ENCODE measurements at places on chromosomes 1 and 21.

- DNase-seq = no peak
These were observed 21.4 kb upstream of the FCRL3 start for GRCh38 chr1:157721985-157722384.

GRCh38 chr1:168742386-168742785, 13.4 kb upstream of the DPT start:
- DNase-seq = no peak

DNA sequence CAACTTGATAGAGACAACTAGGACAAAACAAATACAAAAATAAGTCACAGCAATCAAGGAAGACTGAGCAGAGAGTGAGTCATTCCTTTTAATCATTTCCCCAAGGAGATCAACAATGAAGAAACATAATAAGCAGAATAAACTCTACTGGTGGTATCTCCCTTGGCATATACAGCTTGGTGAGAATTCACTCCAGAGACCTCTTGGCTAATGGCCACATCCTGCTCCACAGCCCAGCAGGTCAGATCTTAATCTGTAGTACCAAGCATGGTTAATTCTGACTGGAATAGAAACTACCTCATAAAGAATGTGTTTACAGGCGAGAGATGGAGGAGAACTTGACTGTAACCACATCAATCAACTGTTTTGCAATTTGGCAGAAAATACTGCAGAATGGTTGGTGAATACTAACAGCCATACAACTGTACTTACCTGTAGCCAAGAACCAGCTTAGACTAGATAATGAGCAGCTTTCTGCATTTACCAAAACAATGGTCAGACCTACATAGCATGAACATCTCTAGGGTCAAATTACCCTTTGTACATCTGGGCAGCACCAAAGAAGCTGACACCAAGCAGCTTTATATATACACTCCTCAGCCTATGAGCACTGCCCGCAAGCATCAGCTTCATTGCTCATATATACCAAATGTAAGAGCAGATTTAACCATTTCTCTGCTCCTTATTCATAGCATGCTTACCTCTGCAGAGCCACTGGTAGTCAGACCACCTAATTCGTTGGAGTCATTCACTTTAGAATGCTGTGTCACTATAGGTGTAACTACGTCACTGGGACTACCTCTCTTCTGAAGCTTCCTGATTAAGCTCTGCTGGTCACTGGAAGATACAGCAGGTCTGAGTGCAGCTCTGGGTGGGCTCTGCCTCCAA, 51.0 kb downstream of the KIAA0319L start:
- DNase-seq = no peak

GRCh38 chr1:227429447-227430359, 111.4 kb upstream of the CDC42BPA start:
- peak; percentile 36 for DNase-seq

- no peak for DNase-seq
These were observed 34.0 kb downstream of the MAP3K7CL start for GRCh38 chr21:29164323-29164942.

DNA sequence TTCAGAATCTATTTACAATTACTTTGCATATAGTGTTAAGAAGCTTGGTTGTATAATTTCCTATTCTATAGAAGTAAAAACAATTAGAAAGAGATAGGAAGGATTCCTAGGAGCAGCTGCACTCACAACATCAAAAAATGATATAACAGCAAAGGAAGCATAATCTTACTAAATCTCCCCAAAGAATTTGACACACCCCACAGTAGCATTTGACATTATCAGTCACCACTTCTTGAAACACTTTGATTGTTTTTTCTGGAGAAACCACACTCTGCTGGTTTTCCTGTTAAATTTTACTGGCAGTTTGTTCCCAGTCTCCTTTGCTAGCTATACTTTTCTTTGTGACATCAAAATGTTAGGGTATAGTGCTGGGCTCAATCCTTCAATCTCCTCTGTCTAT, 100.8 kb upstream of the KIAA1614 start:
- no peak for DNase-seq

DNA sequence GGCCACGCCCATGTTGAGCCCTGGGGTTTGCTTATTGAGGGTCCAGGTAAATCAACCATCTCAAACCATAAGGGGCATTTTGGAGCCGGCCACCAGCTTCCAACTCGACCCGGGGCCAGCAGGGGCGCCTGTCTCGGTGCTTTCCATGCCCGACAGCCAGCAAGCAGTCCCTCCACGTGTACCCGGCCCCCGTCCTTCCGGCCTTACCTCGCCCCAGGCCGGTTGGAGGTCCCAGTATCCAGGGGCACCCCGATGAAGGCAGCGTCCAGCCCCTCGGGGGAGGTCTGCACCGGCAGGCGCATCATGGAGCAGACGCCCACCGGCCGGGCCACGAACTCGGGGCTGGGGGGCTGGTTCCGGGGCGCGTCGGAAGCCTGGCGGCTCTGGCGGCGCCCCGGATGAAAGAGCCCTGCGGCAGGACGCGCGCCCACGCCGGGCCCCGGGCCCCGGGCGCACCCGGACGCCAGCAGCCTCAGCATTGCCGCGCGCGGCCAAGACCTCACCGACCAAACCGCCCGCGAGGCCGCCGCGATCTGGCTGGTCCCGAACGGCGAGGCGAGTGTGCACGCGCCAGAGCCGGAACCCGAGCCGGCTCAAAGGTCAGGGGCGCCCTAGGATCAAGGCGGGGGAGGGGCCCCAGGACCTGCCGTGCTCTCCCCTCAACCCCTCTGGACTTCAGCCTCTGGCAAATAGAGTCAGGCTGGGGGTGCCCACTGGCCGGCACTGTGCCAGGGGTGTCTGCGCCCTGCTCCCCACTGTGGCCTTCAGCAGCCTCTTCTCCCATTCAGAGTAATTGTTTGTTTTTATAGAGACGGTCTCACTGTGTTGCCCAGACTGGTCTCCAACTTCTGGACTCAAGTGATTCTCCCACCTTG, at the start of gene AGMAT:
Gene AGMAT, minus strand, starts transcription at position 563 of the 875 bp plus-strand sequence. Its CDS starts 84 bp downstream, at position 479.
- DNase-seq = peak; percentile 47

GRCh38 chr1:207987164-207987563, 76.2 kb upstream of the CD34 start:
- no peak for DNase-seq

DNA sequence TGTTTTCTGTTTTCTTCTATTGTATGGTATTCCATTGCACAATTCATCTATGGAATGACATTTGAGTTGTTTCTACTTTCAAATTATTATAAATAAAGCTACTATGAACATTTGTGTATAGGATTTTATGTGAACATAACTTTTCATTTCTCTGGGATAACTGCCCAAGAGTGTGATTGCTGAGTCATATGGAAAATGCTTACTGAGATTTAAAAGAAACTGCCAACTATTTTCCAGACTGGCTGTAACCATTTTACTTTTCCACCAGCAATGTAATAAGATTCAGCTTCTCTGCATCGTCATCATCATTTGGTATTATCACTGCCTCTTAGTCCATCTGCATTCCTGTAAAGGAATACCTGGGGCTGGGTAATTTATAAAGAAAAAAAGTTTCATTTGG, 779.6 kb upstream of the PRMT6 start:
- DNase-seq = no peak

- no peak for DNase-seq
These were observed 301.3 kb downstream of the NPHP4 start for GRCh38 chr1:5690898-5691297.

DNA sequence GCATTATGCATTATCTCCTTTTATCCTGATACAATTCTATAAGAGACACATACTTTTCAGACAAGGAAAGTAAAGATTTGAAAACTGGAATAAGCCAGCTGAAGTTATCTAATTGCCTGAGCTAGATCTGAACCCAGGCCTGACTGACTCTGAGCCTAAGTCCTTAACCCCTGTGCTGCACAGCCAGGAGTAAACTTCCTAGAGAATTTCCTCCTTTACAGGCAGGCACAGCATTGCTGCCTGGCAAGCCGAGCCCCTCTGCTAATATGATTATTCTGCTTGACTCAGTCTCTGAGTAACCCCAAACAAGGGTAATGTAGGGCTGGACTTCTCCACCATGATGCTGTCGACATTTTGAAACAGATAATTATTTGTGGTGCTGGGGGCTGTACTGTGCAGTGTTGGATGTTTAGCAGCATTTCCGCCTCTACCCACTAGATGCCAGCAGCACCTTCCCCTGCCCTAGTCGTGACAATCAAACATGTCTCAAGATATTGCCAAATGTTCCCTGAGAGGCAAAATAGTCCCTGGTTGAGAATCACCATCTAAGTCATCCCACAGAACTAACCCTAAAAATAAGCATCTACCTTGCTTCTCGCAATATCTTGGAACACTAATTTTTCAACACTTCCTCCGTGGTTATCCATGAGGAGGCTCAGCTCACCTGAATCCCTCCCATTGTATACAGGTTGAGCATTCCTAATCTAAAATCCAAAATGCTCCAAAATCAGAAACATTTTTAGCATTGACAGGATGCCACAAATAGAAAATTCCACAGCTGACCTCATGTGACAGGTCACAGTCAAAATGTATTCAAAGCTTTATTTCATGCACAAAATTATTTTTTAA, 18.5 kb downstream of the CAMK1G start:
- DNase-seq = peak; percentile 49

- no peak for DNase-seq
These were observed 182.7 kb downstream of the KCNH1 start for GRCh38 chr1:210951279-210951678.

DNA sequence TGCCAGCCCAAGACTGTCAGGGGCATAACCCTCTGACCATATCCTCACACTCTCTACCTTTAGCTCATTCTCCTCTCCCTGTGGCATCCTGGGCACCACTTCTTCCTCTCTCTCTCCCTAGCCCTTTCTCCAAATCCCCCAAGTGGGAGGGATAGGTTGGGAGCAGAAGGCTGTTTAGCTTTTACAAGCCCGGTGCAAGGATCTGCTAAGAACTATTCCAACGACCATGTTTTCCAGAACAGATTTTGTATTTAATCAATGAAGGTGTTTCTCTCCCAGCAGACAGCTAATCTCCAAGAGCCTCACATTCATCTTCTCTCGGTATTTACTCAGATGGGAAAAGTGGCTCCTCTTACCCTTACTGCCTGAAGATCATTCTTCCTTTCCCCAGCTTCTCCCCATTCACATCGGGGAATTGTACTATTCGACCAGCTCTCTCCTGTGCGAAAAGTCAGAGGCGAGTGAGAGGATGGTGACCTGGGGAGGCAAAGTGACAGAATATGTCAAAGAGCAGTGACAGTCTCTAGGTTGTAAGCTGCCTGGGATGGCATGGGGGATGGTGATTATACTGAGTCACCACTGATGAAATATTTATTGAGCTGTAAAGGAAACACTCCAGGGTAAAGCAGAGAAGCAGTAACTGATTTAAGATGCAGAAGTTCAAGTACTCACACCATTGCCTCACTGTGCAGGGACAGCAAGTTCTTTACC, 47.0 kb upstream of the RBM15 start:
- DNase-seq = no peak

DNA sequence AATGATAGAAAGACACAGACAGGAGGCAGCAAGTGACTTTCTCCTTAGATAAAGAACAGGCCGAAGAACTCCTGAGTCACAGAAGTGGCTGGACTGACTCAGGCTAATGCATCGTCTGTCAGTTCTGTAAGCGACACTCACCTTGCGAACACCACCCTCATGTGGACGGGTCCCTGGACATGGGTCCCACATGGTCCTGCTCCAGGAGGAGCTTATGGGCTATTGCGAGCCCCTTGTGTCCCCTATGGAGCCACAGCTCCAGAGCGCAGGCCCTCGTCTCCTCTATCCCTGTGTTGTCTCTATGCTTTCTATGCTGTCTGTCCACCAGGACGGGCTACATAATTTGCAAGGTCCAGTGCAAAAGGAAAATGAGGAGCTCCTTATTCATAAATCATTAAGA, 85.8 kb downstream of the TRABD2B start:
- DNase-seq = no peak

- no peak for DNase-seq
These were observed 23.7 kb downstream of the KIAA1614 start for GRCh38 chr1:180936110-180937011.

GRCh38 chr1:6086762-6087376, 41.2 kb downstream of the KCNAB2 start:
- DNase-seq = no peak

DNA sequence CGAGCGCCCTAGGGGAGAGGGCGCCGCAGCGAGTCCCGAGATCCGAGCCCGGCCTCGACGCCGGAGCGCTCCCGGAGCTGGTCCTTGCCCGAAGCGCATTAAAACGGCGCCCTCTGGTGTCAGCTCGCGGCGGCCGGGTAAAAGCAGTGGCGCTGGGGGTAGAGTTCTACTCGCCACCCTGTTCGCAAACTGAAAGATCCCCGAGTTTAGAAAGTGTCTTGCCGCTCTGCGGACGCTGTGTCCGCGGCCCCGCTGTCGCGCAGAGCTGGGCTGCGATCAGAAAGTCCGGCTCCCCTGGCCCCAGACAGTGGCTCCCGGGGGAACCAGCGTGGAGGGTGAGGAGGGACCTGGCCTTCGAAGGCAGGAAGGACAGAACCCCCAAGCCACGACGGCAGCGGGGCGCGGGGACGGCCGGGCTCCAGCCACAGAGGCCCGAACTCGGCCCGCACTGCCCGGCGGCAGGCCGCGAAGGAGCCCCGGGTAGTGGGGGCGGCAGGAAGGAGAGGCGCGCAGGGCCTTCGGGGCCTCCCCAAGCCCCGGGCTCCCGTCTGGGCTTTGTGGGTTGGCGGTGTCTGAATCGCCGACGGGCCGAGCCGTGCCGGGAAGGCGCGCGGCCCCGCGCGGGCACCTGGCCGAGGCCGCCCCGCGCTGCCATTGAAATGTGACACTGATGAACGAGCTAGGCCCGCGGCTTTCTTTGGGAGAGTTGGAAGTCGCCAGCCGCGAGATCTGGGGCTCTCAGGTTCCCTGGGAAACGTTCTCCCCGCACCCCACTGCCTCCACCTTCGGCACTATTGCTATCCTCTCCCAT, 39.1 kb upstream of the NFIA start:
- peak; percentile 96 for DNase-seq

DNA sequence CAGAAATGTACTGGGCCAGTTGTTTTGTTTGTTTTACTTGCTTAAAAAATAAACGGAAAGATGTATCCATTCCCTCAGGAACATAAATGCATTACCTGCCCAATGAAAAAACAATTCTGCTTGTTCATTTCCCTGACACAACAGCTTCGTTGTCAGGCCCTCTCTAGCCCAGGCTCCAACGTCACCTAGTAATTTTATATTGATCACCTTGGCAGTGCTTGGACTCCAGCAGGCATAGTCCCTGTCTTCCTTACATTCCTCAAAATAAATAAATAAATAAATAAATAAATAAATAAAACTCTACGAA, 1.2 kb downstream of the CEP170 start:
- DNase-seq = no peak

DNA sequence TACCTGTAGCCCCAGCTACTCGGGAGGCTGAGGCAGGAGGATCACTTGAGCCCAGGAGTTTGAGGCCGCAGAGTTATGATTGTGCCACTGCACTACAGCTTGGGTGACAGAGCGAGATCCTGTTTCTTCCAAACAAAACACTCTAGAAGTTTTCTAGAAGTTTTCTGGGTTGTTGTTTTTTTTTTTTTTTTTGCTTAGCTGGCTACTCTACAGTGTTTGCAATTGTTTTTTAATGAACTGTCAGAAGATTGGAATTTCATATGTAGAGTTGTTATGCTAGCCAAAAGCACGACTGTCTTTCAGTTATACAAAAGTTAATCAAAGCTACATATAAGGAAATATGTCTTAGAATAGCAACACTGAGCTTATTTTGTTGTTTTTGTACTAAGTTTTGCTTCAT, 30.9 kb upstream of the NEXN start:
- no peak for DNase-seq
